A549 treated with ZK216348 at 1 μM for 4 hours (cell line): ENCODE measurements at places on chromosomes 1 and 21. TPM values are rescaled to one million over a fixed set of nuclear protein-coding genes. Genes with fewer than 3 reads are reported as not detected.

The SPRR2A gene
- not detected in 5 replicates for total RNA-seq

The ICOSLG gene
- total RNA-seq, result 2.0 to 3.6 TPM (median 3.2 TPM) in 5 replicates

The GON4L gene
- 14.6 to 16.5 TPM (median 15.5 TPM) in 5 replicates for total RNA-seq

The OR2T5 gene
- total RNA-seq, result not detected in 5 replicates

The BSDC1 gene
- 16.7 to 22.6 TPM (median 22.5 TPM) in 5 replicates for total RNA-seq

The MATN1 gene
- 0.06 TPM in 1 of 5 replicates, not detected in the others for total RNA-seq

The LMX1A gene
- total RNA-seq, result not detected in 5 replicates
